ENCODE measurements at places on chromosomes 5 and 9.

DNA sequence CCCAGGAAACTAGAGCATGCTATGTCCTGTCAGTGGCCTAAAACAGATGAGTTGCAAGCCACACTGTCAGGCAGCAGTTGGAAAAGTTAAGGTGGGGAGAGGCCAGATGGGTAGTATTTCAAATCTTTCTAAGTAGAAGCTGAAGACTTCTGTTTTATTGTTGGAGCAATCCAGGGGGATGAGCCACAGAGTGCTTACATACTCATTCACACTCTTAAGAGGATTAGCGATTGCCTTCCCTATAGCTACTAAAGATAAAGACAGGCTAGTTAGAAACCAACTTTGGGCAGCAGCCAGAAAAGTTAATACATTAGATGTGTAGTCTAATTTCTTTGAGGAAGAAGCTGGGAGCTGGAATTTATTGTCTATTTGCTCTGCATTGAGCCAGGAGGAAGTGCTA, 61.7 kb upstream of the ELAVL2 start:
- no peak for DNase-seq

GRCh38 chr5:58412932-58413331, 47.0 kb downstream of the PLK2 start:
- DNase-seq: no peak

- DNase-seq: no peak
These were observed 255.3 kb downstream of the SYK start for GRCh38 chr9:91056917-91057316.

DNA sequence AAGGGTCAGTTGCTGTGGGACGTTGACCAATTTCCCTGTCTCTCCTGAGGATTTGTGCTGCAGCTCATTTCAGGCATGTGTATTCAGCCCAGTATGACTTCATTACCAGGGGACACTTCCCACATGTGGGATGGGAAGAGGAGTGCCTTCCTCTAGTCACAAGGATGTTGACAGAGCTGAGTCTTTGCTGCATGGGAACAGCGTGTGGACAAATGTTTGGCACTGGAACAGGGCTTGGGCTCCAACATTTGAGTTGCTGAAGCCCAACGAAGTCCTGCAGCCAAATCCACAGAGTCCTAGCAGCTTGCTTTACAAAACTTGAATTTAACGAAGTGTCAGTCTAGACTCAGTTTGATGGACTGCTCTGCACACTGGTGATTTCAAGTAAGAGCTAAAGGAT, 283.2 kb downstream of the SH3GL2 start:
- DNase-seq: no peak

- DNase-seq: no peak
These were observed 16.0 kb downstream of the TRAF2 start for GRCh38 chr9:136902259-136902821.

DNA sequence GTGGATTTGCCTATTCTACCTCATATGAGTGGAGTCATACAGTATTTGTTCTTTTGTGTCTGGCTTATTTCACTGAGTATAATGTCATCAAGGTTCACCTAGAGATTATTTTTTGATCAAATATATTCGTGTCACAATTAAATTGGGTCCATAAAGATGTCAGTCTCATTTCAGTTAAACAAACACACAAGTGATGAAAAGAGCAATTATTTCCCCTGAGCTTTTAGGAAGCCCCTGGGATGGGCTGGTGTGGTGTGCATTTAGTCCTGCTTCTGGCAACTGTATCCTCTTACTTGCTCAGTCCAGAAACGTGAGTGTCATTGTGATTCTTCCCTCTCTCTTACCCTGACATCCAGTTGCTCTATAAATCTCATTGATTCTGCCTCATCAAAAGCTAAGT, 52.8 kb upstream of the CARTPT start:
- no peak for DNase-seq

DNA sequence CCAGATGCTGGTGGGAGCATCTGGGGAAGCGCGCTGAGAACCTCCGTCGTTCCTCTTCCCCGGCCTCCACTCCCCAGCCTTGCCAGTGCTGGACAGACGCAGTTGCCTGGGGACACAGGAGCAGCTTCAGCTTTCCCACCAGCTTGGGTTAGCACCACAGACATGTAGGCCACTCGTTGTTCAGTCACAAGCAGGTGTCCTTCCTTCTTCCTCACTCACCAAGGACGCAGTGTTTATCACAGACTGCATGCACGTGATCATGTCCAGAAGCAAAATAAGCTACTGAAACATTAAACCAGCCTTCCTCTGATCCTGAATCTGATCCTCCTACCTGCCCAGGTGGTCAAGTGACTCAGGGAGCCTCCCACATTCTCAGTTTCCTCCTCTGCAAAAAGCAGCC, 232.9 kb downstream of the SYK start:
- DNase-seq: no peak

GRCh38 chr5:158060212-158060611, 201.3 kb upstream of the CLINT1 start:
- DNase-seq: no peak

DNA sequence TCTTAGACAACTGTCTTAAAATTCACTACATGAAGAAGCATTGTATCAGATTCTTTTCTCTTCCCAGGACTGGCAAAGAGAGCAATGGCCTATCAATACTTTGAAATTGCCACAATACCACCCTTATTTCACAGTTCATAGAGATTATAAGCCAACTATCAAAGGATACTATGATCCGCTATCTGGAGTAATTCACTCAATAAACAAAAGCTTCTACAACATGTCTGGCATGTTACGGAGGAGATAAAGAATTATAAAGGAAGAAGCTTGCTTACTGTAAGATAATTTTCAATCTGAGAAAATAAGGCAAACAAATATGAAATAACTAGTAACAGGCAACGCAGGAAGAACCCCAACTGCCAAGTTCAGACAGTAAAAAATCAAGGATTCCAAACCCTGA, 114.8 kb downstream of the GNAQ start:
- no peak for DNase-seq

DNA sequence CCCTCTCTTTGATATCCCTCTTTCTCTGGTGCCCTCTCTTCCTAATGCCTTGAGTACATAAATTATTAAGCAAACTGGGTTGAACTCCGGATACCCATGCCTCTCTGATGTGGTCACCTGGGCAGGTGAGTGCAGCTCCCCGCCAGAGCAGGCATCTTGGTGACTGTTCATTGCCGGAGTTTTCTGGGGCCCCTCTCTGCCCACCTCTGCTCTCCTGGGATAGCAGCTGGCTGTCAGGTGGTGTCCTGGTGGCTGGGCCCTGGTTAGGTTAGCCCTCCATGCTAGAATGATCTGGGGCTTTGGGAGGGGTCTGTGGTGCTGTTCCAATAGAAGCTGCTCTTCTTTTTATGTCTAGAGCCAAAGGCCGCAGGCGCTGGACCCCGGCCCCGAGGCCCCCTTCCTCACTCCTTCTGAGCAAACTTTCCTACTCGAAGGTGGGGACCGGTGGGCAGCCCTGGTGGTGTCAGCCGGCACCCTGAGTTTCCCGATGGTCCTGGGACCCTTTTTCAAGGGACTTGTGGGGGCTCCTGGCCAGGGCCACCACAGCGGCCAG, 4.9 kb upstream of the SCGB3A1 start:
- DNase-seq: no peak

DNA sequence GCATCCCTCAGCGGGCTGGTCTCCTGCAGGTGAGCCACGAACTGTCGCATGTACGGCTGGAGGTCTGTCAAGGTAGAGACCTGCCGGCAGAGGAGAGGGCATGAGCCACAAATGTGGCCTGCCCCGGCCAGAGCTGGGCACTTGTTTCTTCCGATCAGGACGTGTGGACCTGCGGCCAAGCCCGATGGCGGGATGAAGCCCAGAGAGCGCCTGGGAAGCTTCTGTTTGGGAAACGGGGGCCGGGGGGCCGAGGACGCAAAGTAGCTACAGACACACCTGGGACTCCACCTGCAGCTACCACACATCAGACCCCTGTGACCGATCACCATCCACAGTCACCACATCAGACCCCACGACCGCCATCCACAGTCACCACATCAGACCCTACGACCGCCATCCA, 22.7 kb downstream of the TERT start:
- no peak for DNase-seq

- no peak for DNase-seq
These were observed 51.9 kb downstream of the SLC25A46 start for GRCh38 chr5:110790673-110791072.

- no peak for DNase-seq
These were observed 551.6 kb upstream of the C9orf72 start for GRCh38 chr9:28124917-28125316.

GRCh38 chr5:142585451-142585850, 100.4 kb downstream of the FGF1 start:
- no peak for DNase-seq

DNA sequence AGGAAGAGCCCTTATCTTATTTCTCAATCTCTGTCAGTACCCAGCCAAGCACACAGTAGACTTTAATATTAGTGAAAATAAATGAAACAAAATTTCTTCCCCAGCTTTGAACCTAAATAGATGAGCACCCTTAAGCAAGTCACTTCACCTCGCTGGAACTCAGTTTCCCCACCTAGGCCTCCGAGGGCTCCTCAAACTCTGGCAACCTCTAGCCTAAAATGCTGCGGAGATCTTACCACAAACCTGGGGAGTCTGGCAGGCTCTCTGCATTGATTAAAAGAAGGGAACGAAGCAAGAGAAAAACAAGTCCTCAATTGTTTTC, 326 bp downstream of the RIGI start:
- DNase-seq: no peak

- no peak for DNase-seq
These were observed 386.1 kb upstream of the MPDZ start for GRCh38 chr9:13665418-13666066.

- peak; percentile 59 for DNase-seq
These were observed 19.8 kb upstream of the NSD1 start for GRCh38 chr5:177113566-177114424.

Data from NCI-H2081 (cell line).